ENCODE measurements at places on chromosomes 7 and 10.

DNA sequence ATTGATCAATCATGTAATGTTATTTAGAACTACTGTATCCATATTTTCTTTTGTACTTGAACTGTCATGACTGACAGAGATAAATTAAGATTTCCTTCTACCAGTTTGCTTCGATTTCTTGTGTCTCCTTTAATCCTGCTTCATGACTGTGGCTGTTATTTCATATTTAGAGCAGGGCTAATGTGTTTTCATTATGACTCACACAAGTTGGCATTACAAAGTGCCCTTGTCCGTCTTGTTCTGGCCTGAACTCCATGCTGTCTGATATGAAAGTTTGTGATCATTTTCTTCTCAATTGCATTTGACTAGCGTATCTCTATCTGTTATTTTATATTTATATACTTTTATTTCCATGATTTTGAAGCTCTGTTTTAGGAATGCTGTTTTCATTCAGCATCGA lies 344.1 kb upstream of the PRKCQ start:
- no peak for DNase-seq

DNA sequence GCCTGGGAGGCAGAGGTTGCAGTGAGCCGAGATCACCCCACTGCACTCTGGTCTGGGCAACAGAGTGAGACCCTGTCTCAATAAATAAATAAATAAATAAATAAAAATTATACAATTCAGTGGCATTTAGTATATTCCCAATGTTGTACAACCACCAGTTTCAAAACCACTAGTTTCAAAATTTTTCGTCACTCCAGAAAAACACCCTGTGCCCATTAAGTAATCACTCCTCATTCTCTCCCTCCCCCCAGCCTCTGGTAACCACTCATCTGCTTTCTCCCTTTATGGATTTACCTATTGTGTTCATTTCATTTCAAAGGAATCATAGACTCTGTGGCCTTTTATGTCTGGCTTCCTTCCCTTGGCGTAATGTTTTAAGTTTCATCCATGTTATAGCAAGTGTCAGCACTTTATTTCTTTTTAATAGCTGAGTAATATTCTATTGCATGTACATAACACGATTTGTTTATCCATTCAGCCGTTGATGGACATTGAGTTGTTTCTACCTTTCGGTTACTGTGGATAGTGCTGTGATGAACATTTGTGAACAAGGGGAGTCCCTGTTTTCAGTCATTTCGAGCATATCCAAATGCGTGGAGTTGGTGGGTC lies 29.4 kb upstream of the GOLGA7B start:
- DNase-seq: no peak

- no peak for DNase-seq
Observed at GRCh38 chr7:44128721-44129582, 5.6 kb upstream of the POLD2 start.

GRCh38 chr10:64277536-64277935 lies 756.3 kb downstream of the REEP3 start:
- no peak for DNase-seq

DNA sequence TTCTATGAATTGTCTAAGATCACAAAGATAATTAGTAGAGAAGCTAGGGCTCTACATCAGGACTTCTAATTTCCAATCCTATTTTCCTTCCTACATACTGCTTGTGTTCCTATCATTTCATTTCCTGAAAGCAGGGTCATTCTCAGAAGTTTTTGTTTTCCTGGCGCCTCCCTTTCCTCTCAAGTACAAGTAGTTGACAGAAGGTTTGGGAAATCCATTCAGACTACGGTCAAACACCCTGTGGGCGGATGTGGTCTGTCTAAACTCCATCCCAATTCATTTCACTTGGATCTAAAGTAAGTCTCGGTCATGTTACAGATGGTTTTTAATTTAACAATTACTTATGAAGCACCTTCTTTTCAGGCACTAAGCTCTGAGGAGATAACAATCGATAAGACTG lies 221.4 kb downstream of the MTERF1 start:
- DNase-seq: no peak

DNA sequence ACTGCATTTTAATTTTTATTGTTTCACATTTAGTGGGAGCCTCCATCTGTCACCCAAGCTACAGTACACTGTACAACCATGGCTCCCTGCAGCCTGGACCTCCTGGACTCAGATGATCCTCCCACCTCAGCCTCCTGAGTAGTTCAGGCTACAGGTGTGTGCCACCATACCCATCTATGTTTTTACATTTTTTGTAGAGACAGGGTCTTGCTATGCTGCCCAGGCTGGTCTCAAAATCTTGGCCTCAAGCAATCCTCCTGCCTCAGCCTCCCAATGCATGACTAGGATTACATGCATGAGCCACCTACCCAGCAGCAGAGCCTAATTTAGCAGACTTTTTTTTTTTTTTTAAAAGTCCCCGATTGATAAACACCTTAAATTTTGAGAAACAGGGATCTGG lies 5.6 kb downstream of the PIP4K2A start:
- DNase-seq: no peak

GRCh38 chr7:425794-426188 lies 93.9 kb downstream of the PDGFA start:
- DNase-seq: no peak

GRCh38 chr10:69635428-69636272 lies 5.6 kb downstream of the FAM241B start:
- no peak for DNase-seq

DNA sequence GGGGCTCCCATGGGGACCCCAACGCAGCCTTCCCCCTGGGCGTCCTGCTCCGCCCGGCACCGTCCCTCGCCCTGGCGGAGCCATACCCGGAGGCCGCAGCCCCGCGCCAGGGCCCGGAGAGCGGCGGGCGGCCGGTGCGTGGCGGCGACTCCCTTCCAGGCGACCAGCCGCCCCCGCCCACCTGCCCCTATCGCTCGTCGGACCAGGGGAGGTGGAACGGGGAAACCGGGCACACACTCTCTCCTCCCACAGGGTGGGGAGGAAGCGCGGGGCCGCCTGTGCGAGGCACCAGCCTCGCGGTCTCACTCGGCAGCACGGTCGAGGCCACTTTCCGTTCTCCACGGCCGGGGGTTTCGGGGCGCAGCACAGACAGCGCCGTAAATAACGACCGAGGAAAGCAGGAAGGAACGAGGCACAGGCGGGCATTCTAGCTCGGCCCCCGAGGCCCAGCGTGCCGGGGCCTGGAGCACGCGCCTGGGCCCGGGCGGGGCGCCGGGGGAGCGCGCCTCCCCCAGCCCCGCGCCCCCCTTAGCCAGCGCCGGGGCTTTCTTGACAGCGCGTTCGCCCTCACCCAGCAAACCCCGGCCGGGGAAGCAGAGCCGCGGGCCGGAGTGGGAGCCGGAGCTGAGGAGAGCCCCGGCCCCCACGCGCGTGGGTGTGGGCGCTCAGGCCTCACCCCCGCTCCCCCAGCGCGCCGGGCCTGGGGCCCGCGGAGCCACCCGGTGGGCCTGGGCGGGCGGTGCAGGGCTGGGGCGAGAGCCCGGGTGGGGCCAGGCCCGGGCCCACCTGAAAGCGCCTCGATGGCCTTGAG lies 936 bp downstream of the IGF2BP3 start:
- DNase-seq: no peak

GRCh38 chr10:96047004-96047649 lies 3.7 kb downstream of the CCNJ start:
- no peak for DNase-seq

GRCh38 chr10:20494474-20494873 lies 402.6 kb downstream of the NEBL start:
- no peak for DNase-seq

GRCh38 chr10:126892226-126893175 lies 12.7 kb upstream of the DOCK1 start:
- no peak for DNase-seq

- DNase-seq: no peak
Observed at GRCh38 chr10:122054048-122055025, 65.4 kb downstream of the TACC2 start.

- no peak for DNase-seq
Observed at GRCh38 chr7:101868191-101868950, 50.9 kb downstream of the CUX1 start.

DNA sequence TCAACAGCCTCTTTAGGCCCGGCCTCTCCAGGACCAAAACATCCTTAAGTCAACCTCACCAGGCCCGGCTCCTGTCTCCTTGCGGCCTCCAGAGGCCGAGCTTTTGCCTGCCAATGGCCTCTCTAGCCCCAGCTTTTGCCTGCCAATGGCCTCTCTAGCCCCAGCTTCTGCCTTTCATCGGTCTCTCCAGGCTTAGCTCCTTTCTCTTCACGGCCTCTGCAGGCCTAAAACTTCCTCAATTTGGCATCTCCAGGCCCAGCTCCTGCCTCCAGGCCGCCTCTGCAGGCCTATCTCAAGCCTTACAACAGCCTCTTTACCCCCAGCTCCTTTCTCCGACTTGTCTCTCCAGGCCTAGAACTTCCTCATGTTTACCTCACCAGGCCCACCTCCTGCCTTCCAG lies 15.7 kb upstream of the TMEM248 start:
- DNase-seq: no peak

GRCh38 chr10:82628373-82628772 lies 753.4 kb downstream of the NRG3 start:
- DNase-seq: no peak

DNA sequence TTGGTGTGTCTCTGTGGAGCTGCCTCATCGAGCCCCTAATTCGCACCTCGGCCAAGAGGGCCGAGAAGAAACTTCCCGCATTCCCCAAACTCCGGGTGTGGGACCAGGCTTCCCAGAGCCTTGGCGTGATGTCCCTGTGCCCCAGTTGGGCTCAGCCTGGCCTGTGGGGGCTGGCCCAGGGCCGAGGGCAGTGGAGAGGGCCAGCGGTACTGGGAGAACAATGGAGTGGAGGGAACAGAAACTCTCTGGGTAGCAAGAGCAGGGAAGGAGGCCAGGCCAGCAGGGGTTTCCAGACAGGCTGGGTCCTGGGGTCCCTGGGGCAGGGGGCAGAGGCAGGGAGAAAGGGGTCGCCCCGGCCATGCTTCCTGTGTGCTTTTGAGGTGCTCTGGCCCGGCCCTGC lies 16.0 kb downstream of the TMEM270 start:
- no peak for DNase-seq

GRCh38 chr10:7152982-7153381 lies 257.9 kb downstream of the SFMBT2 start:
- no peak for DNase-seq

DNA sequence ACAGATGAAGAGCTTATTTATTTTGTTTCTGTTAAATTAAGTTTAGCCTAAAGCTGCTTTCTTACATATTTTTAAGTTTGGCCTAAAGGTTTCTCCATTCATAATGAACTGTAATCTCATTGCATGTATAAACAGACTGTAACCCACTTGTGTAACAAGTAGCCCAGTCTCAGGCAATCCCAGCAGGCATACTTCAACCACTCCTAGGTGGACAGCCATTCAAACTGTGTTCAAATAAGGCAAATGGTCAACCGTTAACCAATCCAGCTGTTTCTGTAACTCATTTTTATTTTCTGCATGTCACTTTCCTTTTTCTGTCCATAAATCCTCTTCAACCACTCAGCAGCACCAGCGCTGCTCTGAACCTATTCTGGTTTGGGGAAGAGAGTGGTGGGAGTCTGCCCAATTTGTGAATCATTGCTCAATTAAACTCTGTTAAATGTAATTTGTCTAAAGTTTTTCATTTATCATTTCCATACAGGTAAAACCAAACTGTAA lies 35.9 kb downstream of the PHYHIPL start:
- DNase-seq: no peak

GRCh38 chr10:52313933-52314821 lies at the start of gene DKK1:
DKK1 (plus strand) TSS chr10:52314281; CDS start chr10:52314435, 154 bp downstream.
- no peak for DNase-seq

- DNase-seq: no peak
Observed at GRCh38 chr10:78191301-78191700, 157.6 kb downstream of the RPS24 start.

DNA sequence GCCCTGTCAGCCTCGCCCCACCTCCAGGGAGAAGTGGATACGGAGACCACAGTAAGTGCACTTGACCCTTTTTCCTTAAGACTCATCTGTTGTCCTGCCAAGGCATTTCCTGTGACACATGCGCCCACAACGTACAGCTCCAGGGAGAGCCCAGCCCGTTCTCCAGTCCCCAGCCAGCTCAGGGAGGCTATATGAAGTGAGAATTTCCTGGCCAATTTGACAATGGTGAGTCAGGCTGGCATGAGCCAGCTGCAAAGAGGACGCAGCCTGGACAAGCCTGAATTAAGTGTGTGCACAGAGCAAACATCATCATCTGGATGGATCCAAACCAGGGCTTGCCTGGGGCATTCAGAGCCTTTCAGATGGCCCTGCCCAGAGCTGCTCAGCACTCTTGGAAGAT lies 244.8 kb downstream of the KCNMA1 start:
- DNase-seq: no peak

DNA sequence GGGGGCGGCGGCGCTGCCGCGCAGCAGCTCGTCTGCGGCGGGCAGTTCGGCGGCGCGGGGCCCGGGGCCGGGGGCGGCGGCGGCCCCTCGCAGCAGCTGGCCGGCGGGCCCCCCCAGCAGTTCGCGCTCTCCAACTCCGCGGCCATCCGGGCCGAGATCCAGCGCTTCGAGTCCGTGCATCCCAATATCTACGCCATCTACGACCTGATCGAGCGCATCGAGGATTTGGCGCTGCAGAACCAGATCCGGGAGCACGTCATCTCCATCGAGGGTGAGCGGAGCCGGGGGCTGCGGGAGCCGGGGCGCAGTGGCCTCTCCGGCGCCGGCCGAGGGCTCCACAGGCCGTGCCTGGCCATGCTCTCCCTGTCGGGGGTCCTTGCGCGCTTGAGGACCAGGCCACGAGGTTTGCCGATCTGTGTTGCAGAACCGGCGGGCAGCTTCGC lies 548 bp downstream of the AGAP3 start:
- DNase-seq: no peak

GRCh38 chr10:74650613-74651012 lies 175.8 kb upstream of the KAT6B start:
- DNase-seq: no peak

DNA sequence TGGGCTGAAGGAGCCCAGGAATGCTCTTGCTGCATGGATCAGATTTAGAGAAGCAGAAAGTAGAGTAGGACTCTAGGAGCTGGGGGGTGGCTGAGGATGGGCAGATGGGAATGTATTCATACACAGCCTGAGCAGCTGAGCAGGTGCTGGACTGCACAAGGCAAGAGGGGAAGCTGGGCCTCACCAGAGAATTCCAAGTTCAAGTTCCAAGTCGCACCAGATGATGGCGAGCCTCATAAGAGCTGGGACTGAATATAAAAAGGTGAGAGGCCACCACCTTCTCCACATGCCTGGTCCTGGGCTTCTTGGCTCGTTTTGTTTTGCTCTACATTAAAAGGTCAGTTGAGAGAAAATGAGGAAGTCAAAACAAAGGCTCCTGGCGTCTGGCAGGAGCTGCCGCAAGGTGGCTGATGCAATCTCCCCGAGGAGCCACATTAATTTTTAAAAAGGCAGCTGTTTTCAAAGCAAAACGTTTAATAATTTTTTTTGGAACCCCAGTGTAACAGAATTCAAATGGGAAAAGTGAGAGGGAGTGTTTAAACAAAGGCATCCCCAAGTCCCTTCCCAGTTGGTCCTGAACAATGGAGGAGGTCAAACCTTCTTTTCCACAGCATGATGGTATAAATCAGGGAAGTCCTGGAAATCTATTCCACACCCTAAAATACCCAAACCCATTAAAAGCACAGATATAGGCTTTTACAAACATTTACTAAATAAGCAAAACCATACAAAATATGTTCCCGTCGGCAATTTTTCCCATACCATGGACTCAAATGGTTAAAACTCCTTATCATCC lies 9.5 kb downstream of the CYREN start:
- no peak for DNase-seq

Data from activated naive CD4-positive, alpha-beta T cell (primary cell).